Right ventricle myocardium inferior (tissue), 1 donor: ENCODE measurements at places on chromosomes 16 and 17.
A peak's percentile ranks its signal among the peaks of the same experiment; 100 is the strongest.

GRCh38 chr16:89409161-89409711 lies 81.1 kb downstream of the ANKRD11 start:
- no peak for DNase-seq

- no peak for DNase-seq
Measured at GRCh38 chr17:68061512-68062313, 26.2 kb downstream of the KPNA2 start.

DNA sequence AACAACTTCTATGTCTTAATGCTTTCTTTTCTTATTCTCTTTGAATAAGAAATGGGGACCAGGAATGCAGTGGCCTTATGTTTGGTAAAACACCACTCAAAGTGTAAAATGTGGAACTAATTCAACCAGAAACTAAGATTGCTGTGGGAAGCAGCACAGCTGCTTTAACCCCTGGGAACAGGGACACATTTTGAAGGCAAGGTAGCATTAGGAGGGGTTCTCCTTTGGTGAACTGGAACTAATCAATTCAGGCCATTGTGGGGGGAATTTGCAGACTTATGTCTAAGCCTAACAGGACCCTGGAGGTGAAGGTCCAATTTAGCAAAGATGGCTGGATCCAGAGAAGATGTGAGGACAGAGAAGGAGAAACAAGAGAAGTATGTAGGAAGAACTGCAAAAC lies 256.1 kb downstream of the ZFHX3 start:
- no peak for DNase-seq

GRCh38 chr17:59361386-59361785 lies 29.9 kb downstream of the YPEL2 start:
- no peak for DNase-seq

DNA sequence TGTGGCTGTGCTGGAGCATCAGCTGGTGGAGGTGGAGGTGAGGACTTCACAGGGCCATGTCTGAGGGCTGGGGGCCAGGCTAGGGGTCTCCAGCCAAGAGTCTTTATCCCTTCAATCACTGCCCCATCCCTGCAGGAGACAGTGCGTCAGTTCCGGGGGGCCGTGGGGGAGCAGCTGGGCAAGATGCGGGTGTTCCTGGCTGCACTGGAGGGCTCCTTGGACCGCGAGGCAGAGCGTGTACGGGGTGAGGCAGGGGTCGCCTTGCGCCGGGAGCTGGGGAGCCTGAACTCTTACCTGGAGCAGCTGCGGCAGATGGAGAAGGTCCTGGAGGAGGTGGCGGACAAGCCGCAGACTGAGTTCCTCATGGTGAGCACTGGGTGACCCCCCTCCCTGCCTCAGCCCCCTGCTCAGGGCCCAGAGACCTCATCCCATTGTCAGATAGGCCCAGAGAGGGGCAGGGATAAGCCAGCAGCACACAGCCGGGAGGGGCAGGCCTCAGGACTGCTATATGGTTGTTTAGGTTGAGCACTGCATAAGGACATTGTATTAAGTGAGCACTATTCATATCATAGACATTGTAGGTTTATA lies 2.3 kb upstream of the PYDC1 start:
- no peak for DNase-seq

- no peak for DNase-seq
Measured at GRCh38 chr16:23240994-23241393, 58.4 kb downstream of the SCNN1G start.

DNA sequence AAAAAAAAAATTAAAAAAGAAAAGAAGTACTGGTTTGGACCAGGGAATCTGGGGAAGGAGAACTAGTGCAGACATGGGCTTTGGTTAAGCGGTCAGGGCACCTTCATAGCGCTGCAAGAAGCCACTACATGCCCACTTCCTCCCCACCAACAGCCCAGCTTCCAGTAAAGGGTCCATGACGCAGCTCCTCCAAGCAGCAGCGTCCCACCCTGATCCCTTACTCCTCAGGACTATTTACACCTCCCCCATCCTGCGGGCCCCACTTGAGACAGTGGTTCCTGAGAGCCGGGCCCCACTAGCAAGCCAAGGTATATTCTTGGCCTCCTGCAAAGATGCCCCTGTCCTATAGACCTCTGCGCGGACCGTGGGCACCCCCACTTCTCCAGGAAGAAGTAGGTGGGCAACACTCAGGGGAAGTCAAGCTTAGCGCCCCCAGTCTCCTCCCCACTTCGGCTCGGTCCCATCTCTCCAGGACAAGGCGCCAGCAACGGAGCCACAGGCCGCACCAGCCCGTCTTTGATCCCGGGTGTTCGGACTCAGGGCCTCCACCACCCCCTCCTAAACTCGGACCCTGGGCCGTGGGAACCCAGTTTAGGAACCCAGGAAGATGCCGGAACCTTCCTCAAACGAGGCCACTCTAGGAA lies 913 bp upstream of the PRR14 start:
- peak; percentile 80 for DNase-seq

DNA sequence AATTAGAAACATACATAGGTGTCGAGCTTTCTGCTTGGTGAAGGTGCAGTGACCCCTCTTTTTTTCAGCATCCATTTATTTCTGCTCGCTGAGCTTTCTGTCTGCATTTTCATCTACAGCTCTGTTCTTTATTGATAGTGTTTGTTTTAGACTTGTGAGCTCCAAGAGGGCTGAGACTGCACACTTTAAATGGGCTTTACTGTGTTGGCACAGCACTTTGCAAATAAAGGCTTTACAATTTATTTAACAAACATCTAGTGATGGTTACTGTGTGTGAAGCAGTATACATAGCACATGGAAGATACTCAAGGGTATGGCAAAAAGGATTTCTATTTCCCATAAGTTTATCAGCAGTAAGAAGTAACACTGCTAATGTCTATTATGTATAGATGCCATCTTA lies 563.7 kb upstream of the HSBP1 start:
- DNase-seq, result no peak

DNA sequence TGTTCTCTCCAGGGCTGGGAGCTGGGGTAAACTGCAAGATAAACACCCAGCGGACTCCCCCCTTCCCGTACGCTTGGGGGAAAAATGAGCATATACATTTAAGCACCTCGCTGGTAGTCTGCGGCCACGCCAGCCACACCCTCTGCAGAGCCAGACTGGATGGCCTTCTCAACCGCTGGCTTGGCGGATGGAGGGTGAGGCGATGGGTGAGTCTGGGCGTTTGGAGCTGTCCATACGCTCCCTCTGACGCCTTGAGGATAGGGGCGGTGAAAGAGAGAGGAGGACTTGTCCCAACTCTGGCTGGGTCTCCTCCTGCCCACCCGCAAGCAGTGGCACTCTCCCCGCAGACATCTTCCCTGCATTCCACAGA lies 1.0 kb downstream of the ITGA3 start:
- DNase-seq, result peak; percentile 55

DNA sequence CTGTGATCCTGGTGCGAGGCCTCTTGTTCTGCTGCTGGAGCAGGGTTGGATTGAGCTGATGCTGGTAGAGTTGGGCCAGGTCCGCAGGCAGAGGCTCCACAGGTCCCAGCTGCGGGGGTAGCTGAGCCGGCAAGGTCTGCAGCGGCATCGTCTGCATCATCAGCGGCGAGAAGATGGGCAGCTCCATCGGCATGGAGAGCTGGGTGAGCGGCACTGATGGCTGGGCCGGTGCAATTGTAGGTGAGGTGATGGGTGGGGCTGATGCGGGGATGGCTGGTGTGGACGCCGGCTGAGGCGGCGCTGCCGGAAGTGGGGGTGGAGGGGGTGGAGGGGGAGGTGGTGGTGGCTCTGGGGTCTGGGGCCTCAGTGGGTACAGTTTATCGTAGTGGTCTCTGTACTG lies 251.7 kb downstream of the ZFHX3 start:
- DNase-seq, result peak; percentile 47

GRCh38 chr17:41413353-41413957 lies 10.9 kb downstream of the KRT37 start:
- DNase-seq, result no peak
